GM03348 (cell line): ENCODE measurements at places on chromosomes 13 and 19.

DNA sequence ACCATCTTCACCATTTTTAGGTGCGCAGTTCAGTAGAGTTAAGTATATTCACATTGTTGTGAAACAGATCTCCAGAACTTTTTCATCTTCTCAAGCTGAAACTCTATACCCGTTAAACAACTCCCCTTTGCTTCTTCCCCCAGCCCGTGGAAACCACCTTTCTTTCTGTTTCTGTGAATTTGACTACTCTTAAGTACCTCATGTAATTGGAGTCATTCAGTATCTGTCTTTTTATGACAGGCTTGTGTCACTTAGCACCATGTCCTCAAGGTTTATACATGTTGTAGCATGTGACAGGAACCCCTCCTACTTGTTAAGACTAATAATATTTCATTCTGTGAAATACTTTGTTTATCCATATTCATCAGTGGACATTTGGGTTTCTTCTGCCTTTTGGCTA is 52.8 kb downstream of the TNFRSF19 start:
- DNase-seq, result no peak

DNA sequence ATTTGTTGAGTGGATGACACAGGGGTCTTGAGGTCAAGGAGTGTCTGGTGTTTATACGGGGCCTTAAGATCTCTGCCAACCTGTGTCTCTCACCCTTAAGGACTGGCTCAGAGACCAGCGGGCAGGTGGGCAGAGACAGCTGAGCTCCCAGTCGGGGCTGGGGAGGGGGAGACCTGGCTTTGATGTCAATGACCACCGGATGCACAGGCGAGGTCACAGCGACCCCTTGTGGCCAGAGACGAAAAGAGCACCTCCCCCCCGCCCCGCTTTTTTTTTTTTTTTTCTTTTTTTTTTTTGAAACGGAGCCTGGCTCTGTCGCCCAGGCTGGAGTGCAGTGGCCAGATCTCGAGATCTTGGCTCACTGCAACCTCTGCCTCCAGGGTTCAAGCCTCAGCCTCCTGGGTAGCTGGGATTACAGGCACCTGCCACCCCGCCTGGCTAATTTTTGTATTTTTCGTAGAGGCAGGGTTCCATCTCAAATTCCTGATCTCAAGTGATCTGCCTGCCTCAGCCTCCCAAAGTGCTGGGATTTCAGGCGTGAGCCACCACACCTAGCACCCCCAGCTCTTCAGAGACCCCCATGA is 12.1 kb upstream of the KLK14 start:
- DNase-seq, result peak; percentile 65

DNA sequence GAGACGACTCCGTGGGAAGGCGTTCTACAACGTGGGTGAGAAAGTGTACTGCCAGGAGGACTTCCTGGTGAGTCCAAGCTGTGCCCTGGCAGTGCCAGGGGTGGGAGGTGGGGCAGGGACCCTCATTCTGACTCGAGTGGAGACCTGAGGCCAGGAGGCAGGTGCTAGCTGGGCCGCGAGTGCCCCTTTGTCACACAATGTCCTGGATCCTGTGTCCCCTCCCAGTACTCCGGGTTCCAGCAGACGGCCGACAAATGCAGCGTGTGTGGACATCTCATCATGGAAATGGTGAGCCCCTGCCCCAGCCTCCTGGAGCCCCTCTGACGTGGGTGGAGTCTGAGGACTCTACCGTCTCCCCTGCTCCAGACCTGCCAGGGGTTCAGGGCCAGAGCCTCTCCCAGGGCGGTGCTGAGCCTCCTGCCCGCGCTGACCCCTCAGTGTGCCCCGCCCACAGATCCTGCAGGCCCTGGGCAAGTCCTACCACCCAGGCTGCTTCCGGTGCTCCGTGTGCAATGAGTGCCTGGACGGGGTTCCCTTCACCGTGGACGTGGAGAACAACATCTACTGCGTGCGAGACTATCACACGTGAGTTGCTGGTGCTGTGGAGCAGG is 11.6 kb downstream of the WTIP start:
- DNase-seq, result no peak

DNA sequence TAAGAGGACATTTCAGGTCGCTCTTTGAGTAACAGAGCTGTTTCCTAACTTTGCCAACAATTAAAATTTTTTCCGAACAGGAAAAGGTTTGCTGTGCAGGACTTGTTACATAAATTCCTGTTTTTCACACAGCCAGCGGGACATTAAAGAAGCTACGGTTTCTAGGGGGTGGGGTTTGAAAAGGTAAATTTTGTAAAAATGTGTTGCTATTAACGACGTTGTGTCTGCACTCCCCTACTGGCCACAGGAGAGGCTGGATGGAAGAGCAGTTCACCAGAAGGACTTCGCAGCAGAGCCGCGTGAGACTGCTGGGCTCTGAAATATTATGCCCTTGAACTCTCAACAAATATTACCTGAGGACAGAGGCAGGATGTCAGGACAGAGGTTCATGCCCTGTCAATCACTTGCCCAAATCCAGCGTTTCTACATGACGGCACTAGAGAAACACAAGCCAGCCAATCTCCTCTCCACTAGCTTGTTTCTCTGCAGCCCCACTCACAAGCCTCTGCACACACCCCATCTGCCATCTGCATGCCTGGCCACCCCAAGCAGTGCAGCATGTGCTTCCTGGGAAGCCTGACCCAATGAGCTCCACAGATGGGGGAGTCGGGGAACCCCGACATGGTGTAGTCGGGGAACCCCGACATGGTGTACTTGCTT is 102.0 kb downstream of the FOXO1 start:
- DNase-seq, result no peak

DNA sequence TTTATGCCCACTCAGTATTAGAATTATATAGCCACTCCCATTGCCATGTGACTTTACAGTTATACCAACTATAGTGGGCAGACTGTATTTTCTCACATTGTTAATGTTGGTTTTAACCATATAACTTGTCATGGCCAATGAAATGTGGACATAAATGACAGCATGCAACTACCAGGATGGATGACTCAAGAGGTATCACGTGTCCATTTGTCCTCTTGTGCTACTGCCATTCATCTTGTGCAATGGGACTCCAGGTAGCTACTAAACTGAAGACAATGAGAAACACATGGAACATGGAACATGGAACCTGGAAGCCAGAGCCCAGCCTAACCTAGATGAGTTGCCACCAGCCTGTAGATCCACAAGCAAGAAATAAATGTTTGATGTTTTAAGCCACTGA is 242.7 kb upstream of the IPO5 start:
- DNase-seq, result no peak
